ENCODE measurements at places on chromosomes 13 and 19. TPM values are rescaled to one million over a fixed set of nuclear protein-coding genes. Genes with fewer than 3 reads are reported as not detected.
A peak's percentile ranks its signal among the peaks of the same experiment; 100 is the strongest.

GRCh38 chr13:51683597-51683996 lies 99.3 kb downstream of the WDFY2 start:
- DNase-seq: no peak

- no peak for DNase-seq
Observed at GRCh38 chr19:5225486-5226345, 114.9 kb downstream of the PTPRS start.

- no peak for DNase-seq
Observed at GRCh38 chr13:58655086-58655485, 1023.5 kb downstream of the PCDH17 start.

- DNase-seq: no peak
Observed at GRCh38 chr13:51534041-51534817, 50.0 kb upstream of the WDFY2 start.

DNA sequence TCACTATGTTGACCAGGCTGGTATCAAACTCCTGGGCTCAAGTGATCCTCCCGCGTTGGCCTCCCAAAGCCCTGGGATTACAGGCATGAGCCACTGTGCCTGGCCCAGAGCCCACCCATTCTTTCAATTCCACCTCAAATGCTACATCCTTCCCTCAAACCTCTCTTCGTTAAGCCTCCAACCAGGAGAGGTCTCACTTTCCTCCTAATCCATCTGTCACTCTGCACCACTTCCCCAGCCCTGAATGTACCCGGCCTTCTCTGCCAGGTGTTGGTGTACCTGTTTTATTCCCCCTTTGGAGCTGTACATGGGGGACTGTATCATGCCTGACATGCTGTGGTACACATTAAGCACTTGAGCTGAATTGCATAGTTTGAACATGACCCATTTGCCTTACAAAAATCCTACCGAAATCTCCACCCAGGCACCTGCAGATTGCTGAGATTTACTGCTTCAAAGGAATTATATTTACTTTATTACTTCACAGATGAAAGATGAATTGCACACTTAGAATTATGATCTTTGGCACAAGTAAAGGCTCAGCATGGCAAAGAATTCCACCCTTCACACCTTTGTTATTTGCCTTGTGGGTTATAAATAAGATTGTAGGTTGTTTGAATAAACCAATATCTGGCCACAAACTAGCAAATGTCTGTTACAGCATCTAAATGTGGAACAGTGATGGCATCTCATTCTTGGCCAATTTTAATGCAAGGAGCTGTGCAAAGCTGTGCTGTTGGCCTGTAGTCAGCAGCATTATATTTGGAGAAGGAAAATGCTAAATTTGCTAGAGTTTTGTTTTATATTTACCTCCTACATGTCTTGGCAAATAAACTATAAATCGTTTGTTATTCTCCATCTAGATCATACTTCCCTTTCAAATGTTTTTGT lies 15.6 kb upstream of the WASF3 start:
- DNase-seq: no peak

DNA sequence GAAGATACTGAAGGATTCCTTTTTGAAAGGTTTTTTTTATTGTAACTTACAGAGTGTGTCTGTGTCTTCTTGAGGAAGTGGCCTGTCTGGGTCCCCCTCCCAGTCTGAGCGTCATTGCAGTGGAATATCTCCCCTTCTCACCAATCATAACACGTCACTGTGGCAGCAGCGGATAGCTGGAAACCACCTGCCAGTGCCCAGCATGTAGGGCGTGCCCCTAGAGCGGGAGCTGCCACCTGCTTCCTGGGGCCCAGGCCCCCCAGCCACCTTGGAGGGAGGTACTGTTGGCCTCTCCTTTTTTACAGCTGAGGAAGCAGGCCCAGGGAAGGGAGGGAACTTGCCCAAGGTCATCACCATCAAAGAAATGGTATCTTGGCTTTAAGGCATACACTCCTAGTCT lies 4.6 kb upstream of the DNM2 start:
- no peak for DNase-seq

DNA sequence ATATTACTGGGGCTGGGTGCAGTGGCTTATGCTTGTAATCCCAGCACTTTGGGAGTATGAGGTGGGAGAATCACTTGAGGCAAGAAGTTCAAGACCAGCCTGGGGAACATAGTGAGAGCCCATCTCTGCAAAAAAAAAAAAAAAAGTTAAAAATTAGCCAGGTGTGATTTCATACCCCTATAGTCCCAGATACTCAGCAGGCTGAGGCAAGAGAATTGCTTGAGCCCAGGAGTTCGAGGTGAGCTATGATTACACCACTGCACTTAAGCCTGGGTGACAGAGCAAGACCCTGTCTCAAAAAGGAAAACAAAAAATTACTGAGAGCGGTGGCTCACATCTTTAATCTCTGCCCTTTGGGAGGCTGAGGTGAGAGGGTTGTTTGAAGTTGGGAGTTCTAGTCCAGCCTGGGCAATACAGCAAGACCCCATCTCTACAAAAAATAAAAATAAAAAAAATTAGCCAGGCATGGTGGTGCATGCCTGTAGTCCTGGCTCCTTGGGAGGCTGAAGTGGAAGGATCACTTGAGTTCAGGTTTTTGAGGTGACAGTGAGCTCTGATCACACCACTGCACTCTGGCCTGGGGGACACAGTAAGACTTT lies 87.5 kb downstream of the ZMYM2 start:
- DNase-seq: no peak

GRCh38 chr13:83796364-83796763 lies 85.9 kb downstream of the SLITRK1 start:
- DNase-seq: no peak

DNA sequence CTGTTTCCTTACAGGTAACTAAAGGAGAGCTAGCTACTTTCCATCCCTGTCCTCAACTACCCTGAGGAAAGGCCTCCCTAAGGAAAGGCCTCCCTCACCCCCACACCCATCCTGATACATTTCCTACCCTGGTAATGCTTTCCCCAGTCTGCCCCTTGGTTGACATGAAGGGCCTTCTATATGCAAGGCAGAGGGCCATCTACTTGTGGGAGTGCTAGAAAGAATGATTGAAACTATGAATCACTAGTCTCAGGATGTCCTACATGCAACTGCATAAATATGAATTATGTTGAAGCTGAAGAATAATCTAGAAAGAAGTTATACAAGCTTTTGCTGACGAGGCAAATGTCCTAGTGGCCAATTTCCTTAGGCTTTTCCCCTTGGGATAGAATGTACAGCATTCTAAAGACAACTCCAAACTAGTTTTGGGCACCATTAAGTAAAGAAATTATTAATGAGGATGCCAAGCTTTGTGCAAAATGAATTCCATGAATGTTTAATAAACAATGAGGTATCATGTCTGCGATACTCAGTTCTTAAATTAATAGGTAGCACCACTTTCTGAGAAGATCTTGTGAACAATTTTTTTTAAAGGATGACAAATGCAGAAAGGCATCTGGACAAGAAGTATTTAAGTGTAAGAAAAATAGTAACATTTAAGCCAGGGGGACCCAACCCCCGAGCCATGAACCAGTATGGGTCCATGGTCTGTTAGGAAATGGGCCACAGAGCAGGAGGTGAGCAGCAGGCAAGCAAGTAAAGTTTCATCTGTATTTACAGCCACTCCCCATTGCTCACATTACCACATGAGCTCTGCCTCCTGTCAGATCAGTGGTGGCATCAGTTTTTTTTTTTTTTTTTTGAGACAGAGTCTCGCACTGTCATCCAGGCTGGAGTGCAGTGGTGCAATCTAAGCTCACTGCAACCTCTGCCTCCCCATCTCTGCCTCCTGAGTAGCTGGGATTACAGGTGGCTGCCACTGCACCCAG lies 223.0 kb downstream of the LHFPL6 start:
- no peak for DNase-seq

DNA sequence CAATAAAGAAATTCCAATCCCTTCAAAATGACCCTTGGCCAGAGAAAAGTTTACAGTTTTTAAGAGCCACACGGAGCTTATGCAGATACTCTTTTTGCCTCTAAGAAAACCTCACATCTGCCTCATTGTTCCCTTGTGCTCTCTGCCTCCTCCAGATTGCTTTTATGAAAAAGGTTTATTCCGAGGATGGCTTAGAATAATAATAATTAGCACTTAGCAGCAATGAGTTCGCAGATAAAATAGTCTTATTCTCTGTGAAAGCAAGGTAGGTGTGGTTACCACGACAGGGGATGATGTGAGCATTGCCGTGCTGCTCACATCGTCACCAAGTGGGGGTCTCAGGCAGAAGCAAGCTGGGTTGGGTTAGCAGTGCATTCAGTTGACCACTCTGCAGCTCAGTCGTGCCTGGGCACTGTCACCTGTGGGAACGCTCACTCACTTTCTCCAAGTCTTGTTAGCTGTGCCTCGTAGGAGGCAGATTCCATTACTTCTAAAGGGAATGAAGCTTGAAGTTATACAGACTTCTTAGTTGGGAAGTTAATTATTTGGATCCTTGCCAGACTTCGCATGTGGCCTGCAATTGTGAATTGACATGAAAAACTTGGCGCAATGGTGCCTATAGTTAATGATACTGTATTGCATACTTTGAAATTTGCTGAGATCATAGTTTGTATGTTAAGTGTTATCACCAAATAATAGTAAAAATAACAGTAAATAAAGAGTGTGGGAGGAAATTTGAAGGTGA lies 157.2 kb downstream of the MYO16 start:
- no peak for DNase-seq

DNA sequence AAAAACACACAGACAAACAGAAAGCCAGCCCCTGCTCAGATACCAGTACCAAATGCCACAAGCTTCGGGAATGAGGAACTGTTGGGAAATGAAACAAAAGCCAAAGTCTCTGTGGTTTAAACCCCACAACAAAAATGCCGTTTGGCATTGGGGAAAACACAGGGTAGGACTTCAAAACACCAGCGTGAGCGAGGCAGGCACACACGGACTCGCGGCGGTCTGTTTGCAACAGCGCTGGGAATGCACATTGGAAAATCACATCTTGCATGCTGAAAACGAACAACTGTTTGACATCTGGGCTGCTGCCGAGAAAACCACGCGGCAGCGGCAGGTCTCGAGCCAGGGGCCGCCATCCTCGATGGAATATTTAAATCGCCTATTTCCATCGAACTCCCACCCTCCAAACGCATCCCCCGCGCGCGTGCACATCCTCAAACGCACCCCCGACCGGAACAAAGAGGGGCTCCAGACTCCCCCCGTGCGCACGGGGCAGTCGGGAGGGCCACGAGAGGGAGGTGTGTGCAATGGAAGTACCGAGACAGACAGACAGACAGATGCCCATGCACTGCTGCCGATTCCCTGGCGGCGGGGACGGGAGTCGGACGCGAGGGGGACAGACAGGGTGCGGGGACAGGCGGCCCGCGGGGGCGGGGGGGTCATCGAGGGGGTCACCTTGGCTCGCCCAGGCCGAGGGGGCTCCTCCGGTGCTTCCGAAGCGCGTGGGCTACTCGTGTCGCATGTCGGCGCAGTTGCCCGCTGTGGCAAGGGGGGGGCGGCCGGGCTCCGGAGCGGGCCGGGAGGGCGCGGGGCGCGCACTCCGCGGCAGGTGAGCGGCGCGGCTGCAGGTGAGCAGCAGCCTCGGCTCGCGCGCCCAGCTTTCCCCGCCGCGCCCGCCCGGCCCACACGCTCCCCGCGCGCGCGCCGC lies at the start of gene GPR12:
GPR12 (minus strand) TSS at position 880 of the 925 bp plus-strand sequence. CDS start 959 bp downstream, outside the sequence.
- no peak for DNase-seq

- no peak for DNase-seq
Observed at GRCh38 chr13:86438034-86438433, 638.8 kb upstream of the SLITRK6 start.

GRCh38 chr19:48493718-48494401 lies 17.8 kb downstream of the LMTK3 start:
- no peak for DNase-seq

GRCh38 chr13:35496006-35496405 lies 19.5 kb upstream of the MAB21L1 start:
- no peak for DNase-seq

- DNase-seq: no peak
Observed at GRCh38 chr19:49120325-49120683, 960 bp downstream of the PPFIA3 start.

DNA sequence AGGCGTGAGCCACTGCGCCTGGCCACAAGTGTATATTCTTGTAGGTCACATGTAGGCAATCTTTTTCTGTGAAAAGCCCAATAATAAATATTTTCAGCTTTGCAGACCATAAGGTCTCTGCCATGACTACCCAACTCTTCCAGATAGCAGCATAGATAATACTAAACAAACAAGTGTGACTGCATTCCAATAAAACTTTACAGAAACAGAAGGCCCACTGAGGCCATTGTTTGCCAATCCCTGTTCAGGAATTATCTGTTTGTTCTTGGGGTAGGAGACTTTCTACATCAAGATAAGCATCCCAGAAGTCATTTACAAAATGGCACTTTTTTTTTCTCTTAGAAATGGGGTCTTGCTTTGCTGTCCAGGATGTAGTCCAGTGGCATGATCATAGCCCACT lies 2.8 kb upstream of the ZNF329 start:
- no peak for DNase-seq

DNA sequence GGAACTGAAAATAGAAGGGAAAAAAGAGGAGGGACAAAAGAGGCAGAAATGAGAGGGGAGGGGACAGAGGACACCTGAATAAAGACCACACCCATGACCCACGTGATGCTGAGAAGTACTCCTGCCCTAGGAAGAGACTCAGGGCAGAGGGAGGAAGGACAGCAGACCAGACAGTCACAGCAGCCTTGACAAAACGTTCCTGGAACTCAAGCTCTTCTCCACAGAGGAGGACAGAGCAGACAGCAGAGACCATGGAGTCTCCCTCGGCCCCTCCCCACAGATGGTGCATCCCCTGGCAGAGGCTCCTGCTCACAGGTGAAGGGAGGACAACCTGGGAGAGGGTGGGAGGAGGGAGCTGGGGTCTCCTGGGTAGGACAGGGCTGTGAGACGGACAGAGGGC lies at the start of gene CEACAM5:
CEACAM5 (plus strand) TSS at position 146 of the 400 bp plus-strand sequence; CDS start at position 252, 106 bp downstream.
- peak; percentile 21 for DNase-seq

- DNase-seq: no peak
Observed at GRCh38 chr13:110945928-110946570, 31.2 kb upstream of the ANKRD10 start.

DNA sequence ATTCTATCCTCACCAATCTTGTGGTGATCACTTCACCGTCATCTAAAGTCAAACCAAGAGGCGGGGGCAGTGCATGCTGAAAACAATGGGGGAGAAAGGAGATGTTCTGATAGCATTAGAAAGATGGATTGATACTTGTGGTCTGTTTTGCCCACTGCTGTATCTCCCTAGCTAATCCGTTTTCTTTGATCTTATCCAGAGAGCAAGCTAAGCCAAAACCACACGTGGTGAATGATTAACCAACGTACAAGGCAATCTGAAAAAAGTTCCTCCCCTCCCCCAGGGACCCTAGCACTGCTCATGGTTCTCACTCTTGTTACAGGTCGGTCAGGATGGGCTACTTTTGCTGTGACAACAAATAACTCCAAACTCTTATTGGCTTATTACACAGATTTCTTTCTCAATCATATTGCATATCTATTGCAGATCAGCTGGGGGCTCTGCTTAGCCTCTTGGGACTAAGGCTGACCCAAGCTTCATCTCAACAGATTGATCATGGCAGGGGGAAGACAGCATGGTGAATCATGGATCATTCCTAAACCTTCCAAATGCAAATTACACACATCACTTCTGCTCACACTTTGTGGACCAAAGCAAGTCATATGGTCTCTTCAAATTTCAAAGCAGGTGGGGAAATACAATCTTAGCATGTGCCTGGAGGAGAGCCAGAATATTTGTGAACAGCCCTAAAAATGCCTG lies 11.9 kb upstream of the C13orf42 start:
- no peak for DNase-seq

Gene LILRA5
- 6.4 TPM for total RNA-seq

Gene CYP2S1
- 1.4 TPM for total RNA-seq

Gene NLRP4
- not detected for total RNA-seq

Gene KLC3
- 0.08 TPM for total RNA-seq

Gene SLITRK6
- 1.5 TPM for total RNA-seq

Gene CYP4F12
- 19.0 TPM for total RNA-seq

Gene FGF21
- 5.5 TPM for total RNA-seq

Gene ZNF570
- 2.3 TPM for total RNA-seq

Gene SLC7A9
- total RNA-seq: 6.8 TPM
